ENCODE measurements at places on chromosomes 7 and 10. TPM values are rescaled to one million over a fixed set of nuclear protein-coding genes. Genes with fewer than 3 reads are reported as not detected.
A peak's percentile ranks its signal among the peaks of the same experiment; 100 is the strongest.

The FAM131B gene
- total RNA-seq, result 6.8 TPM

The VWDE gene
- not detected for total RNA-seq

The CFTR gene
- not detected for total RNA-seq

The CALY gene
- total RNA-seq, result 5.8 TPM

The PIK3CG gene
- 4.5 TPM for total RNA-seq

The TRIP6 gene
- total RNA-seq, result 54.3 TPM

The PRPS1L1 gene
- total RNA-seq, result not detected

The VWC2 gene
- not detected for total RNA-seq

The TAS2R41 gene
- 1.6 TPM for total RNA-seq

The TFEC gene
- 4.3 TPM for total RNA-seq

The GPNMB gene
- 101 TPM for total RNA-seq

The STEAP4 gene
- total RNA-seq, result 10.5 TPM

GRCh38 chr10:3169673-3170072 lies 2.9 kb downstream of the PITRM1 start:
- DNase-seq, result no peak

DNA sequence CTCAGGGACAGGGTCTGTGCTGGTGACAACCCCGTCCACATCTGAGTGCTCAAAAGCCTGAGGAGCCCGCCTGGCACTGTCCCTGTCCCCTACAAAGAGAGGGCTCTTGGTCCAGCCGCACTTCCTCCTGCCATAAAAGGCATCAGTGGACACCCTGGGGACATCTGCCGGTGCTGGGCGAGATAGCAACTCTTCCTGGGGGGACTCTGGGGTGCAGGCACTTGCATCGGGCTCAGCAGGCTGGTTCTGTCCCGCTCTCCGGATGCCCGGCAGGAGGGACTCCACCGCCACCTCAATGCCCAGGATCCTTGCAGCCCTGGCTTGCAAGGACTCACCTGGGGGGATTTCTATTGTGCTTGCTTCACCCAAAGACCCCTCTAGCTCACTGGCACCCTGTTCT lies 32.8 kb downstream of the JCAD start:
- no peak for DNase-seq

GRCh38 chr10:71633920-71634319 lies 85.7 kb downstream of the C10orf105 start:
- DNase-seq, result no peak

DNA sequence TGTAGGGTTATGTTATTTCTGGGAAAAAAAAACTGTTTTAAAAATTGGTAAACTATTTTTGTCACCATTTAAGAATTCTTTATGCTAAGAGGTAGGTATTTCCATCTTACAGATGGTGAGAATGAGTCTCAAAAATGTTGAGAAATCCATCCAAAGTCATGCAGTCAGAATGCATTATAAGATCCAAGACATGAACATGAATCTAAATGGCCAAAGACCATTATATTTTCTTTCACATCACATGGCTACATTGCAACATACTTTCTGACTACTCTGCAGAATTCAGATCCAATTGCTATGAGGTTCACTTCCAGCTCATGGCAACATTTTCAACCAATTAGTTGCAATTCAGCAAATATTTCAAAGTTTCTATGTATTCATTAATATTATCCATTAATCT lies 181.2 kb downstream of the TWIST1 start:
- no peak for DNase-seq

DNA sequence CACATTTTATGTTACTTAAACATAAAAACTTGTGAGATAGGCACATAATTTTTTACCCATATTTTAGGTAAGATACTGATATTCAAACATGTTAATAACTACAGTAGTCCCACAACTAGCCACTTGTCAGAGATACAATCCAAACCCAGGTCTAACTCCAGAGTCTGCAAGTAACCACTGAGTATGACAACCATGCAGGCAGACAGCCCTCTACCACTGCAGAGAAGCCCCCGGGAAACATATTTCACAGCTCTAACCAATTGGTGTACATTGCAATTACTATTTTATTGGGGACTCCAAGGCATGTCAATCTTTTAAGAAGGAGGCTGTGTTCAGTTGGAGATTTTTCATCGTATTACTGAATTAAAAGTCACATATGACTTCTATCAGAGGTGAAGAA lies 107.2 kb upstream of the FAM133B start:
- DNase-seq, result no peak

GRCh38 chr10:120174491-120174890 lies 282.0 kb downstream of the SEC23IP start:
- DNase-seq, result no peak

DNA sequence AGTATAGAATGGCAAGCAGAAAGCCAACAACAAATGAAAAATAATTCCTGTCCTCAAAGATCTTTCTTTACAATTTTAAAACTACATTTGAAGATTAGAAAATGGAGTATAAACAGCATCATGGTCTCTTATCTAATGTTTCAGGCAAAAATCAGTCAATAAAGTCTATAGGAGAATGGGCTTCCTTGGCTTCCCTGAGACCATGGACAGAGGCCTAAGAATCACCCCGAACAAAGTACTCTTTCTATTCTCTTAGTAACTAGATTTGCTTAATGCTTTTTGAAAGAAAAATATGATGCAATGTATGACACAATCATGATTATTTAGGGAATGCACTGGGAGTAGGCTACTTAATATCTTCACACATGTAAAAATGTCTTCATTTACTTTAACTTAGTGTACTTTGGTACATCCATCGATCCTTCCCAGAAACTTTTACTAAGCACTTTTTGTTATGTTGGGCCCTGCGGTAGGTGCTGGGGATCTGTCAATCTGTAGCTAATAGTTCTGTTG lies 17.3 kb downstream of the GRM3 start:
- no peak for DNase-seq

DNA sequence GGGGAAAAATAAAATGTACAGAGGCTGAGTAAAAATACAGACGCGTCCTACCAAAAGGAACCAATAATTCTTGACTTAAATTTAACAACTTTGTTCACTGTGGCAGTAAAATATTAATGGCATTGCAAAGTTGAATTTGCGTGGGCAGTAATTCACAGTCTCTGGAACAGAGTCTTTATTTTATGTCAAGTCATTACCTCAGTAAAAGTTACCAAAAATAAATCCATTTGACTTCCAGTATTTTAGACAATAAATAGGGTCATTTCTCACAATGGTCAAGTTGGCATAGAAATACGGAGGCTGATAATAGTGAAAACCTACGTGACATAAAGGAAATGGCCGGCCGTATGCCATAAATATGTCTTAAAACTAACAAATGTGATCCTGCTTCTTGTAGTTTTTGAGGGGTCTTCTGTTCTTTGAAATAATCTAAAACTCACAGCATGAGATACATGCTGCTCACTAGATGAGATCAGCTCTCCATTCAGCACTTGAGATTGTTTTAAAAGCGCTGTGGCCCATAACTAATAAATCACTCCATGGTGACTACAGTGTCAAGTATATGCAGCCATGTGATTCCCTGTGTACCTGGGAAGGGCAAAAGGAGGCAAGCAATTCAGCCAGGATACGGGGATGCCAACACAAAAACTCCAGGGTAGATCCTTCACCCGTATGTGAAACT lies 75.3 kb downstream of the DOCK4 start:
- no peak for DNase-seq

- no peak for DNase-seq
These were observed 1080.6 kb upstream of the LRRN3 start for GRCh38 chr7:110010359-110010758.

GRCh38 chr10:86179153-86179524 lies 187.5 kb downstream of the GRID1 start:
- DNase-seq, result no peak

DNA sequence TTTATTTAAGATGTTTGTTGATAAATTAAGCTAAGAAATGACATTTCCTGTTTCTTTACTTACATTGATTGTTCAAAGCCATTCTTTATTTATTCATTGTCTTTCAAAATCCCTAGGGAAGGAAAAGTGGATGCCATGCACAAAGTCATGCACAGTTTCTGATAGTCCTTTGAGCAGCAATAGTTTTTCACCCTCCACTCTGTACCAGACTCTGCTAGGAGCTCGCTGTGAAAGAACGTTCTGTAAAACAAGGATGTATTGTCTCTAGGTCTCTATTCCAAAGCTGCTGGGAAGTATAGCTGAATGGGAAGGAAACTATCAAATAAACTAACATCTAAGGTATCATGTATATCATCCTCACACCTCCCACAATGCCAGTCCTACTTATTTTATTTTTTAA lies 7.8 kb upstream of the NOC3L start:
- DNase-seq, result no peak

DNA sequence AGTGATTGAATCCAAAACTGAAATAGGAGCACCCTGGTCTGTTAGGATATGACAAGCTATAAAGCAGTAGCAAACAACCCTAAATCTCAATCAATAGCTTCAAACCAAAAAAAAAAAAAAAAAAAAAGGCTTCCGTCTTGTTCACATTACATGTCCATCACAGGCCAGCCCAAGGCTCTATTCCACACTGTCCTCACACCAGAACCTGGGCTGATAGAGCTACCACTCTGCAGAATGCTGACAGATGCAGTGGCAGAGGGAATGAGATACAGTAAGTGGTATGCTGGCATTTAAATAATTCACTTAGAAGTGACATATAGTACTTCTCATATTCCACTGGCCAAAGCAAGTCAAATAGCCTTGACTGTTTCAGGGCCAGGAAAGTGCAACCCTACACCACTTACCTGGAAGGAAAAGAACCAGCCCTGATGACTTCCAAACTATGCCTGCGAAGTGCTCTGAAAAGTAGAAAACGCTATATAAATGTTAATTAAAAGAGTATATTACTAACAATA lies 5.8 kb downstream of the CDCA7L start:
- DNase-seq, result no peak

DNA sequence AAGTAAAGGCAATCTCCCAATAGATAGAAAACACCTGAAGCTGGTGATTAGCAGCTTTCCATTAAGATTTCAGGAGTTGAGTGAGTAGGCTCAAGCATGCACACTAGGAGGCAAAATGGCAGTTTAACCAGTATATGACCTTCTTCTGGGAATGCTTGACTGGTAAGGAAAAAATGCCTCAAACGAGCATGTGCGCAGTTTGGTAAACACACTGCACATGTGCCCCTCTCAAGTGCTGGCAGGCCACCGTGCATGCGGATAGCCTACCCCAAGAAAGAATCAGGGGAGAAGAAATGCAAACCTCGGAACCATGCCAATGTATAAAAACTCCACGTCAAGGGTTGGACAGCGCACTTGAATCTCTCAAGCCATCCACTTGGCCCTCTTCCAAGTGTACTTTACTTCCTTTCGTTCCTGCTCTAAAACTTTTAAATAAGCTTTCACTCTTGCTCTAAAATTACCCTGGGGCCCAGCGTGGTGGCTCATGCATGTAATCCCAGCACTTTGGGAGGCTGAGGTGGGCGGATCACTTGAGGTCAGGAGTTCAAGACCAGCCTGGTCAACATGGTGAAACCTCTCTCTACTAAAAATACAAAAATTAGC lies 98.8 kb upstream of the CDK1 start:
- no peak for DNase-seq

- DNase-seq, result peak; percentile 29
These were observed 218.8 kb downstream of the EBF3 start for GRCh38 chr10:129745186-129745750.

DNA sequence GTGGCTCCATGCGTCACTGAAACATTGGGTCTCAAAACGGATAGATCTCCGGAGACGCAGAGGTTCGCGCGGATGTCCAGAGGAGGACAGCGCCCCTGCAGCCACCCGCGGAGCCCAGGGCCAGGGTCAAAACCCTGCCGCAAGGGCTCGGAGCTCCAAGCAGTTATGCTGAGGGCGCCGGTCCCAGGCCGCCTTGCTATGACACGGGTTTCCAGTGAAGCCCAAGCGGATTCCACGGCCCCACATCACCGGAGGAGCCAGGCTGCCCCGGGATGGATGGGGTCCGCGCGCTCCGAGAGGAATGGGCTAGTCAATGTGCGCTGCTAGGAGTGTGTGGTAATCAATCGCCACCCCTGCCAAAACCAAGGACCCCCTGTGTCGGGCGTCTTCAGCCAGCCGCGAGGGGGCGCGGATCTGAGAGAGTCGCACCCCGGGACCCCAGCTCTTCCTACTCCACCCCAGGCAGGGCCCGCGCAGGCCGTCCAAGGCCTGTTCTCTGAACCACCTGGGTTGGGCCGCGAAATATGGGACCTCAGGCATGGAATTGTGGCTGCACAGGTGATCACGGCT lies 5.6 kb upstream of the EMX2 start:
- DNase-seq, result no peak

GRCh38 chr7:36266683-36267082 lies 113.6 kb downstream of the EEPD1 start:
- peak; percentile 24 for DNase-seq

- no peak for DNase-seq
These were observed 39.6 kb upstream of the ELMO1 start for GRCh38 chr7:37488163-37488764.

GRCh38 chr10:69327463-69328379 lies 49.4 kb downstream of the HK1 start:
- peak; percentile 93 for DNase-seq

- DNase-seq, result peak; percentile 80
These were observed at the start of gene ADAM12 for GRCh38 chr10:126387931-126388911. Gene ADAM12 (minus strand): TSS chr10:126388477. CDS start chr10:126388145, 332 bp downstream.

GRCh38 chr10:119103903-119104653 lies at the start of gene DENND10:
Gene DENND10 (plus strand): TSS chr10:119104113. CDS start chr10:119104143, 30 bp downstream.
- peak; percentile 94 for DNase-seq

- no peak for DNase-seq
These were observed 71.9 kb upstream of the HABP2 start for GRCh38 chr10:113480851-113481502.

DNA sequence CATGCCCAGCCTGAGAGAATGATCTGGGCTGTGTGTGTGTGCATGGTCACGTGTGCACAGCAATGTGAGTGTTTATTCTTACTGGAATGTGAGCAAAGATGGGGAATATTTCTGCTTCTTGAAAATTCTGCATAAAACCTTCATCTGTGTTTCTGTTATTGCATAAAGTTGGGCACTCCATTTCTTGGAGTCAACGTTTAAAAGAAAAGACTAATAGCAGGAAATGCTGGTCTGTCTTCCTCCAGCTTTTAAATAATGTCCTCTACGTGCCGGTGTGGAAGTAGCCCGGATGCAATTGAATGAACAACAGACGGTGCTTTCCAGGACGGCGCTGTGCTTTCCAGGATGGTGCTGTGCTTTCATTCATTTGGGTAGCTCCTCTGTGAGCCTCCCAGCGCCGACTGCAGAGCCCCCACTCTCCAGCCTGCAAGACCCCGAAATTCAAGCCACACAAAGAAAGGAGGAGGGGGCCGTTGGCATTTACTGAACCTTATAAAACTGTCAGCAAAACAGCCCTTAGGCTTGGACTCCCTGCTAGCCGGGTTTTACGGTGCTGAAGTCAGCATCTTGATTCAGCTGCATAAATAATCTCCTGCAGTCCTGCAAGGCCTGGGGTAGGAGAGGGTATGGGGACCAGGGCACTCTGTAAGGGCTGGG lies 158.2 kb upstream of the PRKCQ start:
- no peak for DNase-seq

- peak; percentile 80 for DNase-seq
These were observed 62.8 kb downstream of the TACC2 start for GRCh38 chr10:122051609-122052385.
